ENCODE measurements at places on chromosomes 5 and 9. TPM values are rescaled to one million over a fixed set of nuclear protein-coding genes. Genes with fewer than 3 reads are reported as not detected.

The TOR4A gene
- 17.7 TPM for total RNA-seq

The PRRX2 gene
- 3.9 TPM for total RNA-seq

- no peak for DNase-seq
Measured at GRCh38 chr9:105502276-105502675, 54.4 kb downstream of the FSD1L start.

DNA sequence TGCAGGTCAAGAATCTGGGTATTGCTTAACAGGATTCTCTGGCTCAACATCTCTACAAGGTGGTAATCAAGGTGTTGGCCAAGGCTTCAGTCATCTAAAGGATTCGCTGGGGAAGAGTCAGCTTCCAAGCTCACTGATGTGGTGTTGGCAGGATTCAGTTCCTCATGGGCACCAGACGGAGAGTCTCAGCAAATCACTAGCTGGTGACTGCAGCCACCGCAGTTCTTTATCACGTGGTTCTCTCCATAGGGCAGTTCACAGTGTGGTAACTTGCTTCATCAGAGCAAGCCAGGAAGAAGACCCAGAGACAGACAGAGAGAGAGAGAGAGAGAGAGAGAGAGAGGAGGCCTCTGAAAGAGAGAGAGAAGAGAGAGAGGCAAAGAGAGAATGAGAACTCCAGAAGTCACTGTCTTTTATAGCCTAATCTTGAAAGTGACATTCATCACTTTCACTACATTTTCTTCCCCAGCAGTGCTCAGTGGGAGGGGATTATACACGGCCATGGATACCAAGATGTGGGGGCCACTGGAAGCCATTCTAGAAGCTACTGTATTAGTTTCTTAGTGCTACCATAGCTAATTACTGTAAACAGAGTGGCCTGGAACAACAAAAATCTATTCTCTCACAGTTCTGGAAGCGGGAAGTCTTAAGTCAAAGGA lies 109.2 kb upstream of the SMIM23 start:
- no peak for DNase-seq

- no peak for DNase-seq
Measured at GRCh38 chr5:163248871-163249270, 188.5 kb upstream of the CCNG1 start.
